Stimulated activated CD4-positive, alpha-beta T cell treated with anti-CD3 and anti-CD28 coated beads, TNF-alpha, amount 100 ng/mL, for 4 hours (primary cell): ENCODE measurements at places on chromosomes 1 and 21.

- DNase-seq: no peak
Measured at GRCh38 chr21:30434033-30434631, 4.1 kb downstream of the KRTAP13-4 start.

DNA sequence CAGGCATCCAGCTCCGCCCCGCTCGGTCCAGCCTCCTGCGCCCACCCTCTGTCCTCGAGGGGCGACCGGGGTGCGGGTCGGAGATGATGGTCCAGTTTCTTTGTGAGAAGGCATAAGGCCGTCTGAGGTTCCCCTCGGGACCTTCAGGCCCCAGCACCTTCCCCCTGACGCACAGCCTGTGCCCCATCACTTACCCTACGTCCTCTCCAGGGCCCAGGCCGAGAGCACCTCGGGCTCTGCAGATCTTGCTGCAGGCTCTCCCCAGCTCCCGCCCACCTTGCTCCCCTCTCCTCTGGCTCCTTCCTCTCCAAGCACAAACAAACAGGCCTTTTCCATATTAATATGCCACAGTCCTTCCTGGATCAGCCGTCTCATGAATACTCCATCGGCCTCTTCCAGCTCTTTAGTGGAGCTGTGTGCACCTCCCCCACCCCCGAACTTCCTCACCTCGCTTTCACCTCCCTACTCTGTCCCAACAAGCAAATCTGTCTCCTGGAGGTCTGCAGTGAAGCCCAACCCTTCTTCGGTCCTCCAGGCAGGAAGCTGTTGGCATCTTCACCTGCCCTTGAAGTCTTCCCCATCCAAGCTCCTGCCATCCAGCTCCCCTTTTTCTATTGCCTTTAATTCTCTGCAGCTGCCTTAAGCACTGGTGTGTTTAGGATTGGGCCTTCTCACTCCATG lies 448 bp upstream of the COL9A2 start:
- no peak for DNase-seq

GRCh38 chr1:205217418-205217817 lies 5.9 kb upstream of the DSTYK start:
- DNase-seq: no peak

- no peak for DNase-seq
Measured at GRCh38 chr1:180628646-180629045, 3.2 kb upstream of the XPR1 start.

DNA sequence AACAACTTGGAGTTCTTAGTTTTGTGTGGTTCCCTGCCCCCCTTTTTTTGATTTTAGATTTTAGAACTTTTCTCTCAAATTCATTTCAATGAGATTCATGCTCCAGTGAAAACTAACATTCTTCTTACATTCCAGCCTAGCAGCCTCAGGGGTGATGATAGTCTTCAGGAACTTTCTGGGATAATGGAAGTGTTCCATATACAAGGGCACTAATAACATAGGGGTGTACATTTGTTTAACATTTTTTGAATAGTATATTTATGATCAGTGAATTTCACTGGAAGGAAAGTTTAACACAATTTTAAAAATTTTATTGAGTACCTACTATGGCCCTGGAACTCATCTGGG lies 61.4 kb upstream of the ZNF648 start:
- DNase-seq: no peak

GRCh38 chr1:116878804-116879477 lies 30.8 kb upstream of the PTGFRN start:
- DNase-seq: no peak
